ENCODE measurements at places on chromosomes 16 and 17.

DNA sequence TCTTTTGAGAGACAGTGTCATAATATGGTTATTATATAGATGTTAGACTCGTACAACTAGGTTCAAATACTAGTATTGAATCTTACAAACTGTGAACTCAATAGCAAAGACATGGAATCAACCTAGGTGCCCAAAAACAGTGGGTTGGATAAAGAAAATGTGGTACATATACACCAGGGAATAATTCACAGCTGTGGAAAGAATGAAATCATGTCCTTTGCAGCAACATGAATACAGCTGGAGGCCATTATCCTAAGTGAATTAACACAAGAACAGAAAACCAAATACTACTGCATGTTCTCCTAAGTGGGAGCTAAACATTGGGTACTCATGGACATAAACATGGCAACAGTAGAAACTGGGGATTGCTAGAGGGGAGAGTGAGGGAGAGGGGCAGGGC, 8.1 kb downstream of the PHKB start:
- DNase-seq: no peak

DNA sequence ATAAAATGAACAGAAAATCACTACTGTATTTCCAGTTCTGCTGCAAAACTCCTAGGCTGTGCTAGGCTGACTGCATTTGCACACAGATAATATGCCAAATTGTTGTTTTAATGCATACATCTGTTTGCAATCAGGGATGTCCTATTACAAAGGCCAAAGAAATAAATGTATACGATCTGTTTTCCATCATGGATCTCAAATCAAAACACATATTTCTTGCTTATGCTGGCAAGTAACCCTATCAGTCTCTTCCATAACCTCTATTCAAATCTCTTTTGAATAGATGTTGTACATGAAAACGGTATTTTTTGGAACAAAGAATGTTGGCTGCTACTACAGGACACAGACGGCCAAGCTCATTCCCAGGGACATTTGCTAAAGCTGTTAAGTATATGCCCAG, 56.6 kb downstream of the DUSP14 start:
- no peak for DNase-seq

DNA sequence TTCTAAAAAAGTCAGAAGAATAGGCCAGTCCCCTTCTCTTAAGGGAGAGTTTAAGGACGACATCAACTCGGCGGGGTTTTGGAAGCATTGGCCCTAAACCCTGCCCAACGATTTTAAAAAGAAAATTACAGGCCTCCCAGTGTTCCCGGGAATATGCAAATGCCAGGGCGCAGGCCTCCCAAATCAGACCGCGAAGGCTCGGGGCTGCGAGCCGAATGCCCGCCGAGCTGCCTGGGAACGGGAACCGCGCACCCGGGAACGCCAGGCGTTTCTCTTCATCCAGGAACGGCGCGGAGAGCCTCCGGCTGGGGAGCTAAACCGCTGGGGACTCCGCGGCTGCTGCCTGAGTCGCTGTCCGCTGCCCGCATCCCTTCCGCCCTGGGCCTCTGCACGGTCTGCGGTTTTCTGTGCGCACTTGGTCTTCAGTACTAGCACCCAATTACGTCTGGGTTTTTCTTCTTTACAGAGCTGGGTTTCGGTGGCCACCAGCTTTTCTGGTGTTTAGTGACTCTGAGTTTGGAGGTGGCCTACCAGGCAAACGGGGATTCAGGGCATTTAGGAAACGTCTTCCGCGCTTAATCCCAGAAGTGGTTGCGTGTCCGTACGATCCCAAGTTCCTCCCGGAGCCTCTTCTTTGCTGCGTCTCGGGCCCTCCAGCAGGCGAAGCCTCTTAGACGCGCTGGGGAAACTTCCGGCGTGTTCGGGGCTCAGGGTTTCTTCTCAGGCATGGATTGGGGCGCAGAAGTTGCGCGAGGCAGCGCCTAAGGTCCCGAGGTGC, 5.7 kb downstream of the IRX5 start:
- no peak for DNase-seq

DNA sequence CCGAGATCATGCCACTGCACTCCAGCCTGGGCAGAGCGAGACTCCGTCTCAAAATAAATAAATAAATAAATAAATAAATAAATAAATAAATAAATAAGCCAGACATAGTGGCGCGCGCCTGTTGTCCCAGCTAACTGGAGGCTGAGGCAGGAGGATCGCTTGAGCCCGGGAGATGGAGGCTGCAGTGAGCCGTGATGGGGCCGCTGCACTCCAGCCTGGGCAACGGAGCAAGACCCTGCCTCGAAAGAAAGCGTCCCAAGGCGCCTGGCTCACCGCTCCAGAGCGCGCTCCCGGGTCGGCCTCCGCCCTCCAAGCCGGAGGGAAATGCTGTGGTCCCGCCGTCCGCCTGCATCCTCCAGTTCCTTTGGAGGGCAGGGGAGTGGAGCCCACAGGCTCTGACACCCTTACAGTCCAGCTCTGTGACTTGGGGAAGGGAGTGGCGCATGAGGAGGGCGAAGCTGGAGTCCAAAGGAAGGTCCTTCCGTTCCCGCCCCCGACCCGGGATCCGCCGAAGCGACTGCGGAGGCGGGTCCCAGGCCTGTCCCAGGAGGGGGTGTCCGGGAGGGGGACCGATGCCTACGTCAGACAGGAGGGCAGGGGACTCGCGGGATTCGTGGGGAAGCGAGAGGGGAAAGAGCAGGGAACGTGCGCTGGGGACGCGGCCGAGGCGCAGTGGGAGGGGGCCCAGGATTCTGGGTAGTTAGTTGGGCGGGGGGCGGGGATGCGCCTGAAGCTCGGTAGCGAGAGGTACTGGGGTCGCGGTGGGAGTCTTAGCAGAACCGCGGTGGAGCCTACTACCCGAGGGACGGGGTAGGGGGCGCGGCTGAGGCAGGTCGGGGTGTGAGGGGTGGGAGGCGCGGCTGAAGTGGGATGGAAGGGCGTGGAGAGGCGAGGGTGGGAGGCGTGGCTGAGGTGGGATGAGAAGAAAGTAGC, 8.4 kb upstream of the TRPV2 start:
- no peak for DNase-seq

- DNase-seq: peak; percentile 95
Observed at GRCh38 chr17:40111221-40112128, 10.3 kb upstream of the MSL1 start.

DNA sequence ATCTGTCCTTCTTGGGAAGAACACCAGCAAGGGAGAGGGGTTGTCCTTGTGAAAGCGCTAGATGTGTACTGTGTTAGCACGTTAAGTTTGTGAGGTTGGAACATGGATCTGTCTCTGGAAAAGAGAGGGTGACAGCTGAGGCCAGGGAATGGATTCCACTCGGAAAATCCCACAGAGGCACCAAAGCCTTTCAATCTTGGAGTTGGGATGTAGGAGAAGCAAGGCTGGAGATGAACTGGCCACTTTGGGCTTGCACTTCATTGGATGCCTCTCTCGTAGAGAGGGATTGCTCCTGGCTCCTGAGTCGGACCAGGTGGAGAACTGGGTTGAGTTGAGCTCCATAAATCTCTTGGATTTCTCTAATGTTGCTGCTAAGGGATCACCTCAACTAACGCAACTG, 67.2 kb downstream of the CCDC182 start:
- no peak for DNase-seq

DNA sequence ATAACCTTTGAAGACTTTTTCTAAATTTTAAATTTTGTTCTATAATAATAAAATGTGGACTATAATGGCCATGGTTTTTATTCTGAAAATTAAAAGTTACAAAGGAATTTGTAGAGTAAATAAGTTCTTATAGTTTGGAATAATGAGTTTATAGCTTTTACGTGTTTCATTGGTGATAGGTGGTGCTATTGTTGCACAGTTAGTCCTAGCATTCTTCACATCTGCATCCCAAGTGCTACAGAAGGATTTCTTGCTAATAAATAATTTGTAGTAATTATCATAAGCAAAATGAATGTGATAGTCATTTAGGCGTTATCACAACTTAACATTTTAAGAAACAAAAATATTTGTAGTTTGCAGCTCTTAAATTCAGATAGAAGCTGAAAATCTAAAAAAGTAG, 67.9 kb downstream of the BCAS3 start:
- DNase-seq: no peak

- peak; percentile 25 for DNase-seq
Observed at GRCh38 chr17:794876-795275, 12.7 kb downstream of the MRM3 start.

- peak; percentile 24 for DNase-seq
Observed at GRCh38 chr17:7445619-7445968, 733 bp downstream of the CHRNB1 start.

DNA sequence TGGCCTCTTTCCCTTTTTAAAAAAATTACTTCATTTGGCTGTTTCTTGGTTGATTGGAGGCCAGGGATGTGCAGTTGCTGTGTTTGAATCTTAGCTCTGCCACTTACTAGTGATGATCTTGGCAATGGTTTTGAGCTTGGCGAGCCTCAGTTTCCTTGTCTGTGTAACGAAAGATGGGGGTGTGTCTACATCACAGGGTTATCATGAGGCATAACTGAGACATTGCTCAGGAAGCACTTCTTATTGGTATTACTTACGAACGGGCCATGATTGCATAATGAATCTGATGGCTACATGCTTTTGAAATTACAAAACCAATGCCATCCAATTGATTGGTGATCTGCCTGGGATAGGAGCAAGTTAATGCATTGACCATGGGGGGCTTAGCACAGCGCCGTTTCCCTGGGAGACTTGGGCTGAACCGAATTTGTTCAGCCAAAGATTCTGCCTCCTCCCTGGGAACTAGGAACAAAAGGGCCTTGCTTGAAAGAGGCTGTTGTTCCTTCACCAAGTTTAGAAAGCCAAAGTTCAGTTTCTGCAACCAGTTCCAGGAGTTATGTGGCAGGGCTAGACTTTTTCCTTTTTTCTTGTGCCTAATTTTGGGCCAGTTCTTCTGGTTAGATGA, 21.9 kb downstream of the CMIP start:
- no peak for DNase-seq

GRCh38 chr17:81324851-81325713, 30.0 kb upstream of the SLC38A10 start:
- DNase-seq: no peak

DNA sequence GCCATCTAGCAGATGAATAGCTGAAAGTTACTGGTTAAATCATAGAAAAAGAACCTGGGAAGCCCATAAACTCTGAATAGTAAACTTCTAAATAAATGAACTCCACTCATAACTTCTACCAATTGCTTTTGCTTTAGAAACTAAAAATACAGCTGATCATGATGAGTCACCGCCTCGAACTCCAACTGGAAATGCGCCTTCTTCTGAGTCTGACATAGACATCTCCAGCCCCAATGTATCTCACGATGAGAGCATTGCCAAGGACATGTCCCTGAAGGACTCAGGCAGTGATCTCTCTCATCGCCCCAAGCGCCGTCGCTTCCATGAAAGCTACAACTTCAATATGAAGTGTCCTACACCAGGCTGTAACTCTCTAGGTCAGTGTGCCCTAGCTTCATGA, 9.7 kb downstream of the KAT7 start:
- DNase-seq: no peak

DNA sequence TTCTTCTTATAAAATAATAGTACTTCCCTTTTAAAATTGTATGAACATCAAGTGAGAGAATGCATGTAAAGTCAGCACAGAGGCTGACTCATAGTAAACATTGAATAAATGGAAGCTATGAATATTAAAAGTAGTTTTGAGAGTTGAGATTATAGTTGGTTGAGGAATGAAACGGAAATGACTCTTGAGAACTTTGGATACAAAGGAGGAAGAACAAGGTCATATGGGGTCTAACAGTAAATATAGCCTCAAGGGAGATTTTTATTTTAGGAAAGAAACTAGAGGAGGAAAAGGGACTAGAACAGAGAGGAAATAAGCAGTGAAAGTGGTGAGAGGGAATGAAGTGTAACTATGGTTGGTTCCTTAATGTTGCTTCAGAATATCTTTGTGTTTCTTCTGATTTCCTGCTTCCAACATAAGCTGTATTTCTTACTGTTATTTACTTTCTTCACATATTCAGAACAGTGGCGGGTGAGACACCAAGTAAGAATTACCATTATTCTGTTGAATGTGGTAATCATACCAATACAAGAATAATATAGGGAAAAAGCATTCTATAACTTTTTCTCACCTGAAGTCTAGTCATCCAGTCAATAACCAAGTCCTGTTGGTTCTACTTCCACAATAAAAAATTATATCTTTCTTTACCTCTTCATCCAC, 165.1 kb downstream of the CHD9 start:
- DNase-seq: no peak

Measured in NCI-H774 (cell line).